ENCODE measurements at places on chromosomes 16 and 17.

GRCh38 chr17:11980813-11981212 lies 16.5 kb downstream of the ZNF18 start:
- no peak for DNase-seq

GRCh38 chr16:26668026-26668425 lies 398.7 kb upstream of the C16orf82 start:
- DNase-seq, result no peak

- no peak for DNase-seq
These were observed 32.8 kb downstream of the MPHOSPH6 start for GRCh38 chr16:82136956-82137821.

- DNase-seq, result no peak
These were observed 72.9 kb downstream of the METRNL start for GRCh38 chr17:83152227-83152744.

DNA sequence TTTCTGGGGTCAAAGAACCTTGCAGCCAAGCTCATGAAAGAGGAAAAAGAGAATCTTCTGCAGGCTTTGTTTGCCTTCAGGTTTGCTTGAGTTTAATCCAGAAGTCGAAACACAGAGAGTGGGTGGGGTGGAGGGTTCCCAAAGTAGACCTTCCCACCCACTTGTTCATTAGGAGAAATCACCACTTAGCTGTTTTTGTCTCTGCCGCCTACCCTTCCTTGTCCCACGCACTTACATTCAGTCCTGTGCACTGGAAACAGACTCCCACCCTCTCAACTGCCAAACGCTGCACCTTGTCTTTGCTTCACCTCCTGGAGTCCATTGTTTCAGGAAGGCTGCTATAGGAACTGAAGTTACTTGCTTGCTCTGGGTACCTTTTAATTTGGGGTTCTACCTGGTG lies 38.6 kb upstream of the RBFOX1 start:
- no peak for DNase-seq

GRCh38 chr17:81427173-81428120 lies 32.2 kb downstream of the BAHCC1 start:
- DNase-seq, result no peak

- no peak for DNase-seq
These were observed 117.8 kb downstream of the METRNL start for GRCh38 chr17:83196973-83197880.

DNA sequence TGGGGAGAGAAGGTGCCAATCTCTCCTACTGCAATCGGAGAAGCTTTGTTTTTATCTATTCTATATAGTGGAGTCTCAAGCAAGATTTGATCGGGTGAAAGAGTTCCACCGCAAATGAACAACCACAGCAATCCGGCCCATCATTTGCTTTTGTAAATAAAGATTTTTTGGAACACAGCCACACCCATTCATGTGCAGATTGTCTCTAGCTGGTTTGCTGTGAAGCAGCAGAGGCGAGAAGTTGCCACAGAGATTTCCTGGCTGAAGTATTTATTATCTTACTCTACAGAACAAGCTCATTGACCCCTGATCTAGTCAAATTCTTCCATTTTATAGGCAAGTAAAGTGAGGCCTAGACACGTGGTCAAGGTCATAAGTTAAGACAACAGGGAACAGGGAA lies 195.5 kb upstream of the TNRC6C start:
- DNase-seq, result no peak

GRCh38 chr17:17385491-17385890 lies 82.3 kb downstream of the NT5M start:
- DNase-seq, result no peak

Measured in stimulated activated CD4-positive, alpha-beta T cell treated with anti-CD3 and anti-CD28 coated beads, Interleukin-1b, Interleukin-23, amount 100 ng/mL, for 4 hours (primary cell).